ENCODE measurements at places on chromosomes 5 and 9.

GRCh38 chr5:128038643-128039042, 44.9 kb upstream of the SLC12A2 start:
- no peak for DNase-seq

- DNase-seq, result peak; percentile 34
Observed at GRCh38 chr9:15135164-15135792, 171.7 kb downstream of the TTC39B start.

- no peak for DNase-seq
Observed at GRCh38 chr9:137411260-137411644, 11.7 kb downstream of the EXD3 start.

DNA sequence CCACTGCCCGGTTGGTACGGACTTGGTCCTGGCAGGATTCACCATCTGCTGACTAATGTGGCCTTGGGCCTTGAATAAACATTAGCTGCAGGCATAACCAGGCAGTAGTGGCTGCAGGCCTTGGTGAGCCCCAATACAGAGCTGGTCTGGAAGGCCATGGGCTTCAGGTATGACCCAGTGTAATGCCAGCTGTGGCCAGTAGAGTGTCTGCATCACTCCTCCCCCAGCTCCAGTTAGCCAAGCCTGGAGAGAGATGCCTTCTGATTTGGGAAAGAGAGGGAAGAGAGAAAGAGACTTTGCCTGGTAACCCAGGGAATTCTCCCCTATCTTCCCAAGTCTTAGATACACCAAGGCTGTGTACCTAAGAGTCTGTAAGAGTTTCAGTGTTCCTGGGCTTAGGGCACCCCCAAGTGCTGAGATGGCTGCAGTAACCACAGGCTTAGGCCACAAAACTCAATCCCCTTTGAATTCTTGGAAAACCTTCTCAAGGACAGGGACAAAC, 5.6 kb upstream of the C5 start:
- DNase-seq, result no peak

DNA sequence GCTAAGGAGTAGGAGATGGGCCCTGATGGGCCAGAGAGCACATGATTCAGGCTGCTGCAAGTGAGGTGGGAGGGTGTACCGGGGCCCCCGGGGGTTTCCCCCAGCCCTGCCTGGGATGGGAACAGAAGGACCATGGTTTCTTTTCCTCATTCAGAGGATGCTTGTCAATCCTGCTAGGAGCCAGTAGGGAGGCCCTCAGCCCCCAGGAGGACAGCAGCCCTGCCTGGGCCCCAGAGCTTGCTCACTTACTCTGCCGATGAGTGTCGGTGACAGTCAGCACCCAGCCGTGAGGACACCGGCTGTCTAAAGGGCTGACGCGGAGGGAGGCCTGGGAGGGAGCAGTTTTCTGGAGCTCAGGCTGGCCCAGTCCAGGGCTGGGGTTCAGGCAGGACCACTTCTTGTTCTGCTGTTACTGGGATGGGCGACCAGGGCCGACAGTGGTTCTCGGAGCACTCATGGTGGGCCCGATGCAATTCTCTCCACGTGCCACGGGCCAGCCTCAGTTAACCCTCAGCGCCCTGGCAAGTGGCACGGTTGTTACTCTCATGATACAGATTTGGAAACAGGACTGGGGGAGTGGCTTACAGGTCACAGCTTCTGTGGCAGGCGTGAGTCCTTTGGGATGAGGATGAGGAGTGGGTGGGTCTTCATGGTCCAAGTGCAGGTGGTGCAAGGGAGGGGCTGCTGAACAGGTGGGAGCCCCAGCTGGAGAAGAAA, 1.8 kb downstream of the ARRDC1 start:
- DNase-seq, result no peak

- DNase-seq, result peak; percentile 70
Observed at GRCh38 chr5:151315998-151316597, 12.5 kb upstream of the SLC36A3 start.

GRCh38 chr9:98130576-98131228, 11.7 kb upstream of the TRIM14 start:
- peak; percentile 17 for DNase-seq

- DNase-seq, result no peak
Observed at GRCh38 chr5:9409413-9409960, 136.4 kb downstream of the SEMA5A start.

DNA sequence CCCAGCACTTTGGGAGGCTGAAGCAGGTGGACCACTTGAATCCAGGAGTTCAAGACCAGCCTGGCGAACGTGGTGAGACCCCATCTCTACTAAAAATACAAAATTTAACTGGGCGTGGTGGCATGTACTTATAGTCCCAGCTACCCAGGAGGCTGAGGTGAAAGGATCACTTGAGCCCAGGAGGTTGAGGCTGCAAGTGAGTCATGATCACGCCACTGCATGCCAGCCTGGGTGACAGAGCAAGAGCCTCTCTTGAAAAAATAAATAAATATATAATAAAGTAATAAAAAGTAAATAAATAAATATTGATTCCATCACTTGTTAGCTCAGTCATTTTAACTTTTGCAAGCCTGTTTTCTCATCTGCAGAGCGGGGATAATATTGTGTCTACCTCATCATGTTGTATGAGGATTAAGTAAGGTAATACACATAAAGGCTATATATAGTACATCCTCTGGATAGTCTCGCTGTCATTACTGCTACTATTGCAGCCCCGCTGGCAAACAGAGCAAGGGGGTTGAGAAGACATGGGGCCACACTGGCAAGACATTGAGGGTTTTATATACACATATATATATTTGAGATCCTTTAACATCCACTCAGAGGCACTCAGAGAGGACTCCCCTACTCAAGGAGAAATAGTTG, 210.9 kb downstream of the C9orf152 start:
- no peak for DNase-seq

- no peak for DNase-seq
Observed at GRCh38 chr5:137075163-137075970, 423.8 kb downstream of the SPOCK1 start.

GRCh38 chr9:37218800-37219425, 98.5 kb downstream of the ZCCHC7 start:
- no peak for DNase-seq

DNA sequence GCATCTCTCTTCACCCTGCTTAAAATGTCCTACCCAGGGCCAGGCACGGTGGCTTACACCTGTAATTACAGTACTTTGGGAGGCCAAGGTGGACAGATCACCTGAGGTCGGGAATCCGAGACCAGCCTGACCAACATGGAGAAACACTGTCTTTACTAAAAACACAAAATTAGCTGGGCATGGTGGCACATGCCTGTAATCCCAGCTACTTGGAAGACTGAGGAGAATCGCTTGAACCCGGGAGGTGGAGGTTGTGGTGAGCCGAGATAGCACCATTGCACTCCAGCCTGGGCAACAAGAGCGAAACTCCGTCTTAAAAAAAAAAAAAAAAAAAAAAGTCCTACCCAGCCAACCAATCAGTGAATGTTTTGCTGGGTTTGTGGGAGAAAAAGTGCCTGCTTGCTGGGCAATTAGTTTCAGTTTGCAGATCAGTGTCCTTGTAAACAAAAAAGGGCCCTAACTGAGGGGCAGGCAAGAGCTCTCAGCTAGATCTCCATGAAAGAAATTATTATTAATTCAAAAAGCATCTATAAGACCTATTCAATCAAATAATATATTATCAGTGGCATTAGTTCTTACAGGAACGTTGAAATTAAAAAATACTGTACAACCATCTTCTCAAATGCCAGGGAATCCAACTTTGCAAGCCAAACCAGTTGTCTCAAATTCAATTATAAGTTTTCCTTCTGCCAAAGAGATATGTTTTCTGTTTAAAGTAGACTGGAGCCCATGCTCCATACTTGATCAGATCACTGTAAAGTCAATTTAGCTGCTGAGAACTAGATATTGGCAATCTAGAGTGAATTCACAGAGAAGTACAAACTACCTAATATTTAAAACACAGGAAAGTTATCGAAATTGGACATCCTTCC, 3.9 kb downstream of the MEGF9 start:
- DNase-seq, result no peak

- DNase-seq, result no peak
Observed at GRCh38 chr5:169997798-169998197, 17.5 kb upstream of the INSYN2B start.

GRCh38 chr9:135066291-135066690, 21.2 kb upstream of the OLFM1 start:
- no peak for DNase-seq

GRCh38 chr9:135262248-135262647, 174.8 kb downstream of the OLFM1 start:
- no peak for DNase-seq

- no peak for DNase-seq
Observed at GRCh38 chr9:120914396-120914795, 12.2 kb downstream of the TRAF1 start.

DNA sequence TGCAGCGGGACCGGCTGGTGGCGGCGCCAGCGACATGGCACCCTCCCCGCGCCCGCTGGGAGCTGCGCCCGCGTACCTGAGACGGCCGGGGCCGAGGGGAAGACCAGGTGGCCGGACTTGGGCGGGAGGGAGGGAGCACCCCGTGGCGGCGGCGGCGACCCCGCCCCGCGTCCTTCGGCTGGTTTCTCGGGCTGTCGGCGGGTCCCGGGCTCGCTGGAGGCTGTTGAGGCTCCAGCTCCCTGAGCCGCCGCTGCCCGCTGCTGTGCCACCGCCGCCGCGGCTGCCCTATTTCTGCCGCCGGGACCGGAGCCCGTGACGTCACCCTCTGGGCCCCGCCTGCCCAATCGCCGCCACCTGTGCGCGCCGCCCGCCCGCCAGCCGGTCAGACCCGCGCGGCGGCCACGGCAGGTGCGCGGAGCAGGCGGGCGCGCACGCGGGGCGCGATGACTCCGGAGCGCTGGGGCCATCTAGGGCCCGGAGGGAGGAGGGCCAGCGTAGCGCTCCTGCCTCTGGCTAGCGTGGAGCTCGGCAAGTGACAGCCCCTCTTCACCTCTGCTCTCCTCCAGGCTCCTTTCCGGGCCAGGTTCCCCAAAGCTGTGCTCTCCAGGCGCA, at the start of gene FSTL4:
Gene FSTL4 (minus strand): TSS at position 293 of the 612 bp plus-strand sequence.
- peak; percentile 34 for DNase-seq

DNA sequence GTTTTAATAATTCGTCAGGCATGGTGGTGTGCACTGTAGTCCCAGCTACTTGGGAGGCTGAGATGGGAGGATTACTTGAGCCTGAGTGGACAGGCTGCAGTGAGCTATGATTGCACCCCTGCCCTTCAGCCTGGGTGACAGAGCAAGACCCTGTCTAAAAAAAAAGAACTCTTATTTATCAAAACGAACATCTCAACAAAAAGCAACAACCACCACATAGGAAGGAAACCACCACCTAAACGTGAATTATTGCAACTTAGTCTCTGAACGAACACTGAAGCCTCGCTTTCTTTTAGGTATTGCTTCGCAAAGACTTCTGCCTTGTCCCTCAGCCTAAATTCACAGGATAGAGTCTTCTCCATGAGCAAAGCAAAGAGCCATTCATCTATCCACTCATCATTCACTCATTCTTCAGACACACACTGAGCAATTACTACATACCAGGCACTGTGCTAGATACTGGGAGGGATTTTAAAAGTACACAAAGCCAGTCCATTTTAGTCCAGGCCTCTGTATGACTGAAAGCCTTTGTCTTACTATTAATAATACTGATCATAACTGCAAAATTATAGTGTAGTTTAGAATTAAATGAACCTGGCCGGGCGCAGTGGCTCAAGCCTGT, 57.4 kb downstream of the THBS4 start:
- DNase-seq, result no peak

DNA sequence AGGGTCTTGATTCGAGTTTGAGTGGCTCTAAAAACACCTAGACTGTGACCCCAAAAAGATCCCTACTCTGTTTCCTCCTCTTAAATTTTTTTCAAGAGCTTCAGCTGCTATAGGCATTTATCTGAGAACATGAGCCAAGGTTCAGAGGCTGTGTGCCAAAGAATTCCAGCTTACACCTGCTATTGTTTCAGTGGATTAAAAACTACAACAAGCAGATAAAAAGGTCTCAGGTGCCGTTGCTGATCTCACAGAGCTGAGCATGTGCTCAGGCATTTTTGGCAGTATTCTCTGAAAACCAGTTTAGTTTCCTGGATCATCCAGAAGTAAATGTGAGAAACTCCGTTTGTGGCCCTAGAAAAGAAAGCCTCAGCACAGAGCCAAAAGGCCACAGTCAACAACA, 349.2 kb downstream of the DEPDC1B start:
- DNase-seq, result no peak

DNA sequence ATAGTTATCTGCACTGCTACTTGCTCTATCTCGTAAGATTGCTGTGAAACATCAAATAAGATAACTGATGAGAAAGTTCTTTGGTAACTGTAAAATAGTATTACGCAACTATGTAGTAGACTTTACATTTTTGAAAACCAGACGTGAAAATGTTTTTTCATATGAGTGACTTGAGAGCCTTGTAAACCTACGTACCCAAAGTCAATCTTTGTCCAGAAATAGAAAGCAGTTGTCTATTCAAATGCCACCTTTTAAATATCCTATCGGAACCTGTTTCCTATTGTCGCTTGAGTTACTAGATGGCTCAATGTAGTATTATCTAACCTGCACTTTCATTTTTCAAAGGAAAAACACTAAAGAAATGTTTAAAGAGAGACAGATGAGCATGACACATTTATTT, 1.6 kb downstream of the FNIP1 start:
- no peak for DNase-seq

DNA sequence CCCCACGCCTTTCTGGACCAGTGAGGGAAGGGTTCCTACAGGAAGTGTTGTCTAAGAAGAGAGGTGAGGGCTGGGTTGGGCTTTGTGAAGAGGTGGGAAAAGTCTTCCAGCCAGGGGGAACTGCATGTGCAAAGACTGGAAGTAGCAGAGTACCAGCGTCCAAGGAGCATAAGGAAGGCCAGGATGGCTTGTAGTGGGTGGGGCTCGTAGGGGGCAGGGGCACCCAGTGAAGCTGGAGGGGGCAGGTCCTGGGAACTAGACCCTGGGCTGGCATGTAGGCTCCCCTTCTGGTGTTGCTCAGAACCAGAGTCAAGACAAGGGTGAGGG, 20.4 kb downstream of the PRRX2 start:
- no peak for DNase-seq

GRCh38 chr9:19466280-19466639, 57.5 kb downstream of the ACER2 start:
- no peak for DNase-seq

DNA sequence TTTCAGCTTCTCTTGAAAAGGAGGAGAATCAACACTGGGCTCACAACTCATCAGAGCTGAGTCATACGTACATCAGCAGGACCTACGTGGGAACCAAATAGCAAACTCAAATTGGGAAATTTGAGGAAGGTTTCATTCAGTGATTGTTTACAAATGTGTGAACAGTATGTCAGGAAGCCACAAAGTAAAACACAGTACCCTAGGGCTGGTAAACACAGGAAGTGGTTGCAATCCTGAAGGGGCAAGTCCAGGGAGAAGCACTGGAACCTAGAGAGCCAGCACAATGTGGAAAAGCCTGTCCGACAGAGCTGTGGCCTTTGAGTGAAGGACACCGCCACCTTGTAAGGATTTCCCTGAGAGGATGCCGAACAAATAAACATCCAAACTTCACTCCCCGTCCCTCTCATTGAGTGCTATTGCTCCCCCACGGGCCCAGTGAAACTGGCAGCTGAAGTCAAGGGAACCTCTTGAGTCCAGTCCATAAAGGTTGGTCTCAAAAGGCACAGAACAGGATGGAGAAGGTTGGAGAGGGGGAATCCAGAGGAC, 26.7 kb upstream of the RICTOR start:
- DNase-seq, result no peak

- no peak for DNase-seq
Observed at GRCh38 chr5:143142596-143143435, 260.7 kb downstream of the NR3C1 start.

- no peak for DNase-seq
Observed at GRCh38 chr5:121963392-121963791, 1.6 kb downstream of the SRFBP1 start.

GRCh38 chr5:158995694-158996173, 104.0 kb downstream of the EBF1 start:
- no peak for DNase-seq
